ENCODE measurements at places on chromosomes 7 and 10.
A peak's percentile ranks its signal among the peaks of the same experiment; 100 is the strongest.

- no peak for DNase-seq
Measured at GRCh38 chr10:128629111-128630096, 503.2 kb upstream of the MKI67 start.

GRCh38 chr7:28202222-28202621 is 21.6 kb upstream of the JAZF1 start:
- DNase-seq: no peak

DNA sequence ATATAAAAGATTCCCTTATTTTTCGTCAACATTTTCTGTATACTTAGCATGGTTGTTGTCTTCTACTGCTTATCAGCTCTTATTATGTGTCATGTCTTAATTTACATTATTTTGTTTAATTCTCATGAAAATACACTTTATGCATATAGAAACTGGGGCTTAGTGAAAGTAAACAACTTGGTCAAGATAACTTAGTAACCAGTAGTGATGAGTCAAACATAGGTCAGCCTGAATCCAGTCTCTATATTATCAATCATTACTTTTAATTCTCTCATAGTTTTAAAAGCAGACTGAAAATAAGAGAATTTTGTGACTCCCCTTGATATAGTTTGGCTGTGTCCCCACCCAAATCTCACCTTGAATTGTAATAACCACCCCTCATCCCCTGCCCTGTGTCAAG is 119.6 kb upstream of the TPK1 start:
- DNase-seq: no peak

DNA sequence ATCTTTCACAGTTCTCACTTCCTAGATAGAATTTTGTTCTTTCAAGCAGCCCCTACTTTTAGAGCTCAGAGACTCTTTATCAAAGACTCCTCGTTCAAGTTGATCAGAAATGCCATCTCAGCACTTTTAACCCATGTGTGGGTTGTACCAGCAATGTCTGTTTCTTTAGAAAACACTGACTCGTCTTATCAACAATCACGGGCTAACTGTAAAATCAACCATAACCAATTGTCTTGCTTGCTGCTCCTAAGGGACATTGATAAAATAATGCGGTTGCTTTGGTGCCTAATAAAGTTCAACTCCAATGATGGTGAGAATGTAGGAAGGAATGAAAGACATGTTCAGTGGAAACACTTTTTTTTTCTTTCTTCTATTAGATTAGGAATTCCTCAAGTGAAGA is 12.9 kb upstream of the CDK6 start:
- DNase-seq: no peak

GRCh38 chr10:114478281-114478680 is 74.0 kb upstream of the AFAP1L2 start:
- DNase-seq: no peak

- no peak for DNase-seq
Measured at GRCh38 chr10:19117438-19117837, 68.8 kb downstream of the MALRD1 start.

GRCh38 chr7:20894806-20895205 is 108.1 kb upstream of the SP8 start:
- DNase-seq: no peak

GRCh38 chr10:70595566-70596016 is 7.0 kb downstream of the PRF1 start:
- no peak for DNase-seq

GRCh38 chr10:15254808-15255648 is 86.5 kb upstream of the NMT2 start:
- DNase-seq: peak; percentile 22

DNA sequence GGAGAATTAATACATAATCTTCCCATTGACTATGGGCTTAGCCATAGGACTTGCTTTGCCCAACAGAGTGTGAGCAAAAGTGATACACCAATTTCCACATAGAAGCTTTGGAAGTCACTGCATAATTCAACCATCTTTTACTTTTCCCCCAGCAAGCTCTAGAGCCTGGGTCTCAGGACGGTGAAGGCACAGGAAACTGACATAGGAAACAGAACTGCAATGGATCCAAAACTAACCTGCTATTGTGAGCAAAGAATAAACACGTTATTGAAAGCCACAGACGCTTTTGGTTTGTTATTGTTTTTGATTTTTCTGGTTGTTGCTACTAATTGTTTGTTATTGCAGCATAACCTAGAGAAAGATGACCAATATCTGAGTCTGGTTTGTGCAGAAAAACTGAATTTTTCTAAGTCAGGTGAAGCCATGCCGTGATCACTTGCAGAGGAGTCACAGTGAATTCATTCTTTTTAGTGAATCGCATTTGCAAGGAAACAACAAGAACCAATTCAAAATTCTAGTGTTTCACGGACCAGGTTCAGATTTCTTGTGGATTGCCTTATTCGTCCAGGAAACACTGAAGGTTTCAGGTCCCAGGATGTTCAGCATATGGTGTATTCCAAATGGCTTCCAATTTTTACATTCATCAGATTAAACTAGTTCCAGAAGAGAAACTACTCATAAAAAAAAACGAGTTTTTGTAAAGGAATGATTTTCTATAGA is 52.8 kb downstream of the CUBN start:
- no peak for DNase-seq

- DNase-seq: no peak
Measured at GRCh38 chr7:131341690-131342089, 14.0 kb downstream of the MKLN1 start.

DNA sequence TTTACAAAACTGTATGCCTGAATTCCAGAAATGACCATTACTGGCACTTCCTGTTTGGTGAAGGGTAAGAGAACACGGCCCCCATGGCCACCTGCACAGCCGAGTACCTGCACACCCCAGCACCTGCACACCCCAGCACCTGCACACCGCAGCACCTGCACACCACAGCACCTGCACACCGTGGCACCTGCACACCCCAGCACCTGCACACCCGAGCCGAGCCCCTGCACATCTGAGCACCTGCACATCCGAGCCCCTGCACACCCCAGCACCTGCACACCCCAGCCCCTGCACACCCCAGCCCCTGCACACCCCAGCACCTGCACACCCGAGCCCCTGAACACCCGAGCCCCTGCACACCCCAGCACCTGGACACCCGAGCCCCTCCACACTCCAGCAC is 243.5 kb downstream of the DNAJB6 start:
- DNase-seq: no peak

DNA sequence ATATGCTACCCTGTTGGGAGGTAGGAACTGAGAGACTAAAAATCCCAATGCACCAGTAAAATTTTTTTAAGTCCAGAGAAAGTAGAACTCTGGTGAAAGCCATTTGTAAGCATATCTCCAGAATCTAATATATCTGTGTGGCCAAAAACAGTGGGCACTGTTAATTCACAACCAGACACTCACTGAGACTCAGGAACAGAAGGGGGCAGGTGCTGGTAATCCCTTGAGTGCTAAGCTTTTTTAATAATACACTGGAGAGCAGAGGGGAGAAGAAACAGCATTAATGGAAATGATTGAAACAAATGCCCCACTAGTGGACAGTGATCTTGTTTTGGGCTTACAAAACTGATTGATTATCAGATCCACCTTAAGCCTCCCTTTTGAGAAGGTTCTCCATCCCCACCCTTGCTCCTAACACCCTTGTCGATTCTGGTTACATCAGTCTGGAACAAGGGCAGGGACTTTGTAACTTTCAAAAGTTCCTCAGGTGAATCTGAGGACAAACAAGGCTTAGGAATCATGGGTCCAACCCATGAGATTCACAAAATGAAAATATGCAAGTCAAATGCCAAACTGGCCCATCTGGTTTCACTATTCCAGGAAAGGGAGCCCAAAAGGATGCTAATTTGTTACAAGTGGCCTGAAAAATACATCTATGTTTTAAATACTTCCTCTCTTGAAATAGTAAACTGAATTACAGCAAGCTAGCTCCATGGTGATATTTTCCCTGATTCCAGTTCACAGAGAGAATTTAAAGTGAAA is 29.7 kb downstream of the PLXNA4 start:
- DNase-seq: no peak

DNA sequence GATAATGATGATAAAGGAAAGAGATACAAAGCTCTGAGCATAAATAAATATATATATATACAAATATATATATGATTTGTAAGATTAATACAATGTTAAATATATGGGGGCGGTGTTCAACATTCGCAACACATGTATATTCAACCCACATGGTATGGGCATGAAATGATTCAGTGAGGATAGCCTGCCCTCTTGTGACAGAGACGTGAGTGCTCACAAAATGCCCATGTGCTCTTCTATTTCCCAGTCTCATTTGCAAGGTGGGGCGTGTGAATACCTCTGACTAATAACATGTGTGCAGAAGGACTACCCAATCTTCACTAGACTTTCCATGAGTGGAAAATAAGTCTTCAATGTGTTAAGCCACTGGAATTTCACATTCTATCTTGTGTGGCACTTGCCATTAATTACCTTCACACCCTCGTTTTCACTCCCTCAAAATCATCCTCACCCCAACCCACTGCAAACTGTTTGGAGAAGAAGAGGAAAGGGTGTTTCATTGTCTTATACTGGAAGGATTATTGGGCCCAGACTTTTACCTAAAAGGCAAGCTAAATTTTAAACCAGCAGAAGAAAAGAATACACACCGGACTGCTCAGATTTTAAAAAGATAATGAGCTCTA is 26.9 kb downstream of the ASAH2 start:
- peak; percentile 36 for DNase-seq

DNA sequence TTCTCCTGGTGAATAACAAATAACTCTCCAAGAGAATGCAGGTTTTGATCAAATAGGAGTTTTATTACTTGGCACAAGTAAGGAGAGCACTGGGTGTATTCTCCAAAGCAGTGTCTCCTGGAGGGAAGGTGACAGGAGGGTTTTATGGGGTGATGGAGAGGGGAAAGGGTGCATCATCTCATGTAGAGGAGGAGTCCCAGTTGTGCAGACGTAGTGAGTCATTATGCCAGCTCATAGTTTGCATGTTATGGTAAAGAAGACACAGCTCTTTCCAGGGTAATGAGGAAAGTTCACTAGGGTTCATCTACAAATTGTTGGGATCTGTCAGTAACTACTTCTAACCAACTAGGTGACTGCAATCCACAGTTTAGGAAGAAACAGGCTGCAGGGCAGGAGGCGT is 347.9 kb upstream of the MEOX2 start:
- no peak for DNase-seq

- peak; percentile 19 for DNase-seq
Measured at GRCh38 chr7:27899601-27900000, 159.6 kb downstream of the TAX1BP1 start.

- no peak for DNase-seq
Measured at GRCh38 chr7:143331179-143331801, 15.4 kb downstream of the CLCN1 start.

DNA sequence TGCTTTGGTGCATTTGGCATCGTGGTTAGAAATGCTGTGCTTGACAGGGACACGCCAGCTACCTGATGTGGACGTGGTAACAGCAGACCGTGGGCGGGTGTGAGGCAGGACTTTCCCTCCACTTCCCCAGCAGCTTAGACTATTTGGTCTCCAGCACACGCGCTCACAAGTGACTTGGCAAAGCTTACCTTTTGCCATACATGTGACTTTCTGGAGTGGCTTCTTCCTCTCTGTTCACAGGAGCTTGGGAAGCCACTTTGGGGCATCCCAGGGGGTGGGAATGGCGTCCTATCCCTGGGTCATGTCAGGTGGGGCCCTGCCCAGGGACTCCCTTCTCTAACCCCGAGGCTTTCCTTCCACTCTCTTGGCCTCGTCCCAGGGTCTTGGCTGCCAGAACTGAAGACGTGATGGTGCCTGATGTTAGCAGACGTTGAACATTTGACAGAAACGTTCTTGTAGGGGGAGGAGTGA is 228.7 kb upstream of the KLF6 start:
- peak; percentile 30 for DNase-seq

GRCh38 chr7:143395187-143396149 is 13.2 kb downstream of the EPHA1 start:
- no peak for DNase-seq

- DNase-seq: no peak
Measured at GRCh38 chr7:80832006-80832405, 86.8 kb downstream of the SEMA3C start.

GRCh38 chr7:92336662-92337340 is 91.0 kb downstream of the ANKIB1 start:
- DNase-seq: no peak

DNA sequence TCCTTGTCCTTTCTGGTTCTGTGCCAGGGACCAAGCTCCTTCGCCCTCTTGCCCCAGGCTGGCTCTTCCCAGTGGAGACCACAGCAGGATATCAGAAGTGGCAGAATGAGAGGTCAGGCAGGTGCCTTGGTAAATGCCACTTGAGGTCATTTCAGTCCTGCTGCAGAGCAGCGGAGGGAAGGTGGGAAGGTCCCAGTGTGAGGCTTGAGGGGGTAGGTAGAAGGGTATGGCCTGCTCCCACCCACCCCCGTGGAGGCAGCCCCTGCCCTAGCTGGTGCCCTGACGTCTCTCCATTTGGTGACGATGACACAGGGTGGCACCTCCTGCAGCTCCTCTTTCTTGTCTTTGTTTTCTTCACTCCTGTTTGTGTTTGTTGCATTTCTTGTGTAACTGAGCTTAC is 538.8 kb downstream of the TCERG1L start:
- no peak for DNase-seq

- DNase-seq: no peak
Measured at GRCh38 chr7:113204415-113204814, 86.1 kb upstream of the SMIM30 start.

GRCh38 chr7:71961283-71961682 is 450.9 kb downstream of the CALN1 start:
- DNase-seq: no peak

GRCh38 chr7:150586068-150586784 is 19.0 kb downstream of the GIMAP4 start:
- DNase-seq: no peak

DNA sequence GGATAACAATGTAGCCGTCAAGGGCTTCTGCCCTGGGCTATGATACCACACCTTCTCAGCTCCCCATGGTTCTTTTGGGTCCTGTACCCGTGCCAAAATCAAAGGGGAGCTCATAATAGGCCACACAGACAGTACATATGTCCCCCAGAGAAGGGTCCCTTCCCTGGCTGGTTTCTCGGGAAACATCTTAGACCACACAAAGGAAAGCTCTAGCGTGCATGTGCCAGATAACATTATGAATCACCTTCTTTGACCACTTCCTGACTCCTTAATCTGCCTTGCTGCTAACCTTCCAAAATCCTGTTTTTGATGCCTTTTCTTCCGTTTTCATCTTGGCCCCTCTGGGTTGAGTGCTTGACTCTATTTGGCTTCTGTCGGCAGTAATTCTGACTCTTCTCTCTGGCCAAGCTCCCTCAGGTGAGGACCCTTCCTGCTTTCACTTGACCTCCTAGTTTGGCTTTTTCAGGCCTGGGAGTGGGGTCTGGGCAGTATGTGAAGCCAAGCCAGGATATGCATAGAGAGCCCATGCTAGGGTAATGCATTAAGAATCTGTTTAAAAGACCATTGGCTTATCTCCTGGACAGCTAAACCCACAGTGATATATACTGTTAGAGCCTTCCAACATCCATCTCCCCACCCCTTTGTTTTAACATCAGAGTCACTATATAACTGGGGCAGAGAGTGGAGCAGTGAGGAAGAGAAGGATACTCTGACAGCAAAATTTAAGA is 84.8 kb downstream of the ANLN start:
- DNase-seq: no peak

DNA sequence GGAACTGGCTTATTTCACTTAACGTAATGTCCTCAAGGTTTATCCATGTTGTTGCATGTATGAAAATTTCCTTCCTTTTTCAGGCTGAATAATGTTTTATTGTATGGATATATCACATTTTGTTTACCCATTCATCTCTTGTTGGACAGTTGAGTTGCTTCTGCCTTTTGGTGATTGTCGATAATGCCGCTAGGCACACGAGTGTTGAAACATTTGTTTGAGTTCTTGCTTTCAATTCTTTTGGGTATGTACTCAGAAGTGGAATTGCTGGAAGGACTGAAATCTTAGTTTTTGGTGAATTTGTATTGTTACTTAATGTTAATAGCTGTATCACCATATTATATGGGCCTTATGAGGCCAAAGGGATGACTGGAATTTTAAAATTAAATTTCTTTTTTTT is 23.6 kb downstream of the CCNY start:
- DNase-seq: no peak
